Activated naive CD8-positive, alpha-beta T cell treated with anti-CD3 and anti-CD28 coated beads, Interleukin-2, amount 50 U/mL, for 16 hours (primary cell): ENCODE measurements at places on chromosomes 7 and 10.

DNA sequence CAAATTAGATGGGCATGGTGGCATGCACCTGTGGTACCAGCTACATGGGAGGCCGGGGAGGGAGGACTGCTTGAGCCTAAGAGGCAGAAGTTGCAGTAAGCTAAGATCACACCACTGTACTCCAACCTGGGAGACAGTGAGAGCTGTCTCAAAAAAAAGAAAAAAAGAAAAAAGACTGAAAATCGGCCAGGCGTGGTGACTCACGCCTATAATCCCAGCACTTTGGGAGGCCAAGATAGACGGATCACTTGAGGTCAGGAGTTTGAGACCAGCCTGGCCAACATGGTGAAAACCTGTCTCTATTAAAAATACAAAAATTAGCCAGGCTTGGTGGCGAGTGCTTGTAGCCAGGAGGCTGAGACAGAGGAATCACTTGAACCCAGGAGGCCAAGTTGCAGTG, 11.9 kb downstream of the RNF216 start:
- no peak for DNase-seq

- no peak for DNase-seq
These were observed 1014.5 kb upstream of the LRRTM3 start for GRCh38 chr10:65911151-65911835.

DNA sequence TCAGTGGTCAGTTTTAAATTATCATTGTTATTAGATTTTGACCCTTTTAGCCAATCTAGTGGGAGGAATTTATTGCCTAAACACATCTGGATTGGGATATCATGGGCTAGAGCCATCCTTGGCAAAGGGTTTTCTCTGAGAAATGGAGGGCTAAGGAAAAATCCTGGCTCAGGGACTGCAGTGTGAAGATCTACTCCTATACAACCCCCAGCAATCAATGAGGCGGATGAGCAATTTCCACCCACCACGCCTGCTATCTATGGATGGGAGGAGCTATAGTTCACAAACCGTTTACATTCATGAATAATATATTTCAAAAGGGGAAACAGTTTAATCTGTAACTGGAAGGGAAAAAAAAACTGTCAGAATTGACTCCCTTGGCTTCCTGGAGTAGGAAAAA, 2.7 kb downstream of the CAV1 start:
- no peak for DNase-seq

- no peak for DNase-seq
These were observed 59.9 kb downstream of the MAP3K8 start for GRCh38 chr10:30493609-30494530.

DNA sequence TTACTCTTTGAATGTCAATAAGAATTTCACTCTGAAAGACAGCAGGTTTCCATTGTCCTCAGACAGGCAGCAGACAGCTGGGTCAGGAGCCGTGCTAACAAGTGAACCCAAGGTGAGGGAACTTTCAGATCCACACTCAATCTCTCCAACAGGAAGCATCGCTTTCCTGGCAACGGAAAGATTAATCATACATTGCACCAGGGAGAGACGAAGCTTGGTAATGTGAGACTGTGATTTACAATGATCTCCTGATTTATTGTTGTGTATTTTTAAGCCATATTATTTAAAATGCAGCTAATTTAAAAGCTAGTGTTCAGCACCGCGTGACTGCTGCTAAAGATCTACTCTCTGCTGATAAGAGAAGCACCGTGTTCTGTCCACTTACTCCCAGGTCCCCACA, 17.5 kb upstream of the NOM1 start:
- DNase-seq, result no peak

DNA sequence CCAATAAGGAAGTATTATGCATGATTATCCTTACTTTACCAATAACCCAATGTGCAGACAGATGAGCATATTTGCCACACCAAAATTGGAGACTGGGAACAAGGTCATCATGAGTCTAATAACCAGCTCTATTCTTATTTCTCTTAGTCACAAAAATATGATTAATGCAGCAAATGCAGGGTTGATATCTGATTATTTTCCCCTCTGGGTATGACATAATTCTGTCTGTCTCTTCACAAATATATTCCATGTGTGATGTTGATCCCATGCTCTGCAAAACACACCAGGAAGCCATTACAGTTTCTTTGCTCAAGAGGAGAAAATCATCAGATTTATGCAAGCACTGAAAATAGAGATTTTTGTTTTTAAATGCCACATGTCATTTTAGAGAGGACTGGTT, 196.5 kb upstream of the DGKB start:
- DNase-seq, result no peak

- DNase-seq, result no peak
These were observed 71.1 kb upstream of the FZD1 start for GRCh38 chr7:91193141-91193540.

- DNase-seq, result no peak
These were observed 149.1 kb downstream of the EBF3 start for GRCh38 chr10:129814681-129815646.

DNA sequence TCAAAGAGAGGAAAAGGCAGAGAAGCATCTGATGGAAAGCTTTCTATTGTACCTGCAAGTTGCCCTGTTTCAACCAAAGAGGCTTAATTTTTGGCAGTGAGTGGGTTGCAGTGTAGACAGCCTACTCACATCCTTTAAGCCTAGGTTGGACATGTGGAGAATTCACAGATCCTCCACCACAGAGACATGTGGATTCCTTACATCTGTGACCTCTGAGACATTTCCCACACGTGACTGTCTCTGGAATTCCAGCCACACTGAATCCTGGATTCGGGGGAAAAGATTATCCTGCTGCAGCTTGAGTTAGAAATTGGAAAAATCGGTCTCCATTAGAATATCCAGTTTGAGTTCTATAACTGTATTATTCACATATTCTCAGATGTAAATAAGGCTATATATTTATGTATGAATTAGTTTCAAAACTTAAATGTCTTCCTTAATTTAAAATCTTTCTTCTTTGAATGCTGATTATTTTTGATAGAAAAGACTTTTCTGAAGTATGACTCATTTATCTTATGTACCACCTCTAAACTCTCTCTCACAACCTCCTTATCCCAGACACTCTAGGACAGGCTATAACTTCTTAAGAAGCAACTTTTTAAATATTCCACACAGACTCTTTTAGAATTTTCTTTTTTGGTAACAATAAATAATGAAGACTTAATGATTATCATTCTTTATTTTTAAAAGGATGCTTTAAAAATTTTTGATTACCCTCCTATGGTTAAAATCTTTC, 123.3 kb downstream of the TWIST1 start:
- no peak for DNase-seq

DNA sequence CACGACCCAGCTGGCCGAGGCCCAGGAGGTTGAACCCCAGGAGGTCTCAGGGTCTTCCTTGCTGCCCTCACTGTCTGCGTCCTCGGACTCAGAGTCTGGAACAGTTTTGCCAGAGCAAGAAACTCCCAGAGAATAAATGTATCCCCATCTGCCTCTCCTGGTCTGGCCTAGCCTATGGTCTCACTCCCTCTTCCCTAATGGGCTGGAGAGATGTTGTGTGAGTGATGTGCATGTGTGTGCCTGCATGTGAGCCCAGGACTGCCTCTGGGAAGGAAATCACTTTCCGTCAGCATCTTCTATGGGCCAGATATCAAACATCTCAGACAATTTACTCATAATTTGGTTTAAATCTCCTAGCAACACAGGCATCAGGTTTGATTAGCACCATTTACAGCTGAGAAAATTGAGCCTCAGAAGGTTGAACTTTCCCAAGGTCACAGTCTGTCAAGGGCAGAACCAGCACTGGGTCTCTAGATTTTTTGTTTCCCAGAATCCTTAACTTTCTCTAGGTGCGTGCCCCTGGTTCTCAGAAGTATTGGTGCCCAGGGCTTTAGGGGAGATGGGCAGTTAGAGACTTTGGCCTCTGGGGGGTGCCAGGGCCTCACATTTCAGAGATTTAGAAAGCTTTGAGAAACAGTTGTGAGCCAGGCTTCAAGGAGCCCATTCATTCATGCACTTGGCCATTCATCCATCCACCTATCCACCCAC, 4.9 kb downstream of the TMEM270 start:
- DNase-seq, result no peak

GRCh38 chr10:35204650-35205319, 78.1 kb downstream of the CREM start:
- DNase-seq, result no peak

DNA sequence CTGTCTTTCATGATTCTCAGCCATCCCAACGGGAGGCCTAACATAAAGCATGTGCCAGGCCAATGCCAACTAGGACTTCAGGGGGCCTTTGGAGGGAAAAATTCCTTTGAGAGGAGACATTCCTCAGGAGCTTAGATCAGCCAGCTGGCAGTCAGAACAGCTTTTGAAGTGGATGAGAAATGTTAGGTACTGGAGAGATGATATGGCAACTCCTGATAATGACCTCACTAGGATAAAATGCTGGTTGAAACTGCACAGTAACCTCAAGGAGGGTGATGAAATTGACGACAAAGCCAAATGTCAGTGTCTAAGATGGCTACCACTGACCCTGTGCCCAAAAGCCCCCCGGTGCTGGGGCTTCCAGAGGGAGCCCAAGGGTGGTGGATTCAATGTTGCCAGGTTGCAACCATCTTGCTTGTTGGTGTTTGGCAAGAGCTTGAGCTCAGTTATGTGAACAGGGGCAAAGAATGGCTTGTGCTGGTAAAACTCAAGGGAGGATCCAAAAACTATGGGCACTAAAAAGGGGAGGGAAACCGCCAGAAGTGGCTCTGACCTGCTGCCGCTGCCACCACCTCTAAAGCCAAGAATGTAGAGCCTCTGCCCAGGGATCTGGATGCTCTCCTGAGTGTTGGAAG, 121.2 kb downstream of the UBE2H start:
- no peak for DNase-seq

DNA sequence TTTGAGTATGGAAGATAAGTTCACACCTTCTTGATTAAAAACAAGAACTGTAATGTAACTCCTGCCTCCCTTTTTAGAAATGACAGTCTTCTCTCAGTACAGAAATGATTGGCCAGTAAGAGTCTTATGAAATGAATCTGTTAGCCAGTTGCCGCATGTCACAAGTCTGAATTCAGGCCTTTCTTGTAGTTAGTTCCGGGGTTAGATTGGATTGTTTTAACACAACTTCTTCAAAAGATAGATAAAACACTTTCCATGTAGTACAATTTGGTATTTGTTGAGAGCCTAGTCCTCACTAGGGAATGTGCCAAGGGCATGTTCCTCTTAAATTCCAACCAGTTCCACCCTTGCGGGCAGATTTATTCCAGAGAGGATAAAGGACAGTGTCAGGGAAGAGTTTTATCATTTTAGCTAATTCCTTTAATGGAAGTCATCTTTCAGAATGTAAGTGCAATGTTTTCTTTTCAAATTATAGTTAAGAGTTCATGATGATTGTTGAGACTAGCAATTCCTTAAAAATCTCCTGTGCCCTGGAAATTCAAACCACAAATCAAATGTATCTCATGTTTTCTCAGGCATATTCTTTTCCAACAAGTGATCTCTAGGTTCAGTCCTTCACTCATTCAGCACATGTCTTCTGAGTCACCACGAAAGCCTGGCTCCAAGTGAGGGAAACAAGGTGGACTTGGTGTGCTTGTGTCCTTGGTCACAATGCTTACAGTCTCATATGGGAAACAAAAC, 4.1 kb downstream of the FHIP2A start:
- DNase-seq, result no peak

DNA sequence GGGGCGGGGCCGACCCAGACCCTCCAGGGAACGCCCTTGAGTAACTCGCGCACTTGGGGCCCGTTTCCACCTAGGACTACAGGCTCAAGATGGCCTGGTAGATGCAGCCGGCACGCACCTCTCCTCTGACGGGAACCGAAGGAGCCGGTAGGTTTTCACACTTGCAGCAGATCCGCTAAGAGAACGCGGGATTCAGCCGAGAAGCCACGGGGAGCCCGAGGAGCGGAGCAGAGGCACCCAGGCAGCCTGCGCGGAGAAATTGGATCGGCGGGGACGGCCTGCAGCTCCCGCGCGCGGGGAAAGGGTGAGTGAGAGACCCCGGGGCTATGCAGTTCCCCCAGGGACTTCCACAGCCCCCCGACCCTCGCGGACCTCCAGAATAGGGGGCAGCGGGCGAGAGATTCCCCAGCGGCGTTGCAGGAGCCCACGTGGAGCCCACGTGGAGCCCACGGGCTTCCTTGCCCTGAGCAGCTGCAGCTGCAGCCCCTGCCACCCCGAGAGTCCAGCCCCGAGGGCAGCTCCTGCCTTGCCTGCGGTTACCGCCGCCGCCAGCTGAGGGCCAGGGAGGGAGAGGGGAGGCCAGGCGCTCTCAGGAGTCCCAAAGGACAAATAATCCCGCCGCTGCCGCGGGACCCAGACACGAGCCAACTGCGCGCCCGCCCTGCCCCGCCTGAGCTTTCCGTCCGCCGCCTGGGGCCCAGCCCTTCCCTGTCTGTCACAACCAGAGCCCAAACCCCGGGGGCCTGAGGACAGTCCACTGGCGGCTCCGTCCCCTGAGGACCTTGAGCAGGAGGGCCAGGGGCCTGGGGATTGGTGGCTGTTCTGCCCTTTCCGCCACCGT, 13.1 kb downstream of the IFT22 start:
- DNase-seq, result no peak

DNA sequence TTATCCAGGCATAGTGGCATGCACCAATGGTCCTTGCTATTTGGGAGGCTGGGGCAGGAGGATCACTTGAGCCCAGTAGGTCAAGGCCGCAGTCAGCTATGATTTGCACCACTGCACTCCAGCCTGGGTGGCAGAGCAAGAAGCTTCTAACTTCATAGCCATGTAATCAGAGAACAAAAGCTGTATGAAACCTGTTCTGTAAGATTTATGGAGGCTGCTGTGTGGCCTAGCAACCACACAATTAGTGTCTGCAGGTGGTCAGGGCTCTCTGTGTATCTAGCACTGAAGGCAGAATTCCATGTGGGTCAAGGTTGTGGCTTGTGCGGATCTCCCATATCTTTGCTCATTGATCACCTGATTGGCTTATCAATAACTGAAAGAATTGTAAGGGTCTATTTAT, 221.5 kb upstream of the FOXK1 start:
- no peak for DNase-seq

GRCh38 chr7:11343818-11344413, 370.2 kb downstream of the PHF14 start:
- DNase-seq, result no peak

DNA sequence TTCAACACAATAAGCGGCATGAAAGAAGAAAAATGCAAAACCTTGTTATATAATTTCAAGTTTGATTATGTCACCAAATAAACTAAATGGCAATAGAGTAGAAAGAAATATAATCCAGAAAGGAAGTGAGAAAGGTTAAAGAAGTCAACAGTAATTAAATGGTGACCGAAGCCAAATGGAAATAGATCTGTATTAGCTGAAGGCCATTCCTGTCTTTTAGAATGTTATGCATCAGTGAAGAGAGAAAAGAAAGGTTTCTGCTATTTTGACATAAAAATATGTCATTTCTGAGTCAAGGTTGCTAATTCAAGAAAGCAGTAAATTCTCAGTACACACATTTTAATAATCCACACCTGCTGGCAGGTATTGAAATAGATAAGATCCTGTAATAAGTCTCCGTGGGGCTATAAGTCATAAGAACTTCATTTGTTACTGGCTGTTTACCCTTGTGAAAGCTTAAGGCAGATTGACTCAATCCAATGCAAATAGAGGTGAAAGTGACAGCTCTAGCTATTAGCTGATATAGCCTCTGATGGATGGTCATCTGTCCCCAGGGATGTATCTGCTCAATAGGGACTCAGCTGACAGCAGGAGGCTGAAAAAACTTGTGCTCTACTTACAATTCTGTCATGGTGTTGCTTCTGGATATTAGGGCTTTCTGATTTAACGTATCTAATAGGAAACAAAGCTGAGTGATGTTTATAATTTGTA, 152.1 kb downstream of the FZD1 start:
- no peak for DNase-seq
